ENCODE measurements at places on chromosomes 5 and 9.

DNA sequence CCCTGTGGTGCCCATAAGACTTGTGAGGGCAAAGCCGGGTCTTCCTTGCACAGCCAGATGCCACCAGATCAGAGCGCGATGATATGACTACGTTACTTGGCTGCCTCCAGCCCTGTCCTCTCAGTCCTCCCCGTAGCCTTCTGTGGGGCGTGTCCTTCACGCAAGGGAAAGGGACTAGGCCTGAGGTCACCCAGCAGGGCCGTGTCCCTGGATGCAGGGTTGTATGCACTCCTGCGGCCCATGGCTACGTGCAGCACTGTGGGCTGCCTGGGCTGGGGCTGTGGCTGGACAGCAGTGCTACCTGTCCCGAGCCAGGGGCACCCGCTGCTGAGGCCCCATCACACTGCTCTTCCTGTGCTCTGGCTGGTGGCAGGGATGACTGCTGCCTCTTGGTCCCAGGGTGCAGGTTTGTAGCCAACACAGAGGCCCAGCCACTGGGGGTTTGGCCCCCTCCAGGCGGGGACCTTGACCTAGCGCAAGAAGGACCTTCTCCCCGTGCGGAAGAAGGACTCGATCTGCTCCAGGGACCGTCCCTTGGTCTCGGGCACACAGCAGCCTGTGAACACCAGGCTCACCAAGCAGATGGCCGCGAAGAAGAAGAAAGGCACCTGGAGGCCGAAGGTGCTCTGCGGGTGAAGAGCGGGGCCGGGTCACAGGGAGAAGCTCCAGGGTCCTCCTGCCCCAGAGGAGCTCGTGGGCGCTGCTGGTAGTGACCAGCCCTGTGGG is 7.2 kb downstream of the SLC2A6 start:
- no peak for DNase-seq

DNA sequence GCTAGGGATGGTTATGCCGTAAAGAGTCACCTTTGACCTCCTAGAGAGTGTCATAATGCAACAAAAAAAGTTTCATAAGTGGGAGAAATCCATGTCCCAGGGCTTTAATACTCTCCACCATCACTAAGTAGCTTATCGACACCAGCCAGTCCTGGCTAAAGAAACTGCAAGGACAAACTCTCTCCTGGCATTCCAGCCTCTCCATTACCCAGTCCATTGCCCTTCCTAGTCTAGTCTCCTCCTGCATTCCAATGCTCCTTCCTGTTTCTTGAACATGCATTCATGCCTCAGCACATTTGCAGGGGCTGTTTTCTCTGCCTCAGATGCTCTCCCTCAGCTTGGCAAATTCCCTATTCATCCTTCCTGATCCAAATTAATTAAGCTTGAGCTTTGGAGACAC is 364.1 kb downstream of the BRINP1 start:
- no peak for DNase-seq

DNA sequence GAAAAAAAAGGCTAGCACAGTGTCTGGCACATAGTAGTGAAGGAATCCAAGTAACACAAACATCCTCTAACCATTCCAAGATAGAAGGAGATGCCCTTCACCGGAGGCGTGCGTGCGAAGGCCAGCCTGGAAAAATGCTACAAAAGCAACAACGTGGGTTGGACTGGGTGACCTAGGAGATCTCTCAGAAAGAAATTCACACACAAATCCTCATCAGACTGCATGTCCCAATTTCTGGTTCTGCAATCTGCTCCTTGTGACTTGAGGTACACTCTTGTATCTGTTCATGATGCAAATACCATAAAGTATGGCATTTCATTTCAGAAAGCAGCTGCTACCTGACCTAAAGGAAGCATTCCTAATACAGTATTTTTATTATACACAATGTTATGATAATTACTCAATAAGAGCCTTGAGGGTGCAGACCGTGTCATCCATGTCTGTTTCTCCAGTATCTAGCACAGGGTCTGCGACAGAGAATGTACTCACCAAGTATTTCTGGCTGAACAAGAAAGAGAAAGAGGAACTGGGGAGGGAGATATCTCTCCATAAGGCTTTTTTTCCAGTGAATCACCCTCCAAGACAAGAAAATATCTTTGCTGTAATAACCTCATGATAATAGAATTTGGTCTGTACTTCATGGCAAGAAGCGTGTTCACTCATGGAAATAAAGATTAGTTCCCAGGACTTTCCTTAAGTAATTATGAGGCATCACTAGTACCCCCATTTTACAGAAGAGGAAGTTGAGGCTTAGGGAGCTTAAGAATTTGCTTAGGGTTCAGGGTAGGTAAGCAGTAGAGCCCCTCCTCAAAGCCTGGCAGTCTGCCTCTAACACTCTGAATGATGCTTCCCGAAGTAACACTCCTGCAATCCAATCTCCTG is 138.3 kb downstream of the CDK5RAP2 start:
- no peak for DNase-seq

DNA sequence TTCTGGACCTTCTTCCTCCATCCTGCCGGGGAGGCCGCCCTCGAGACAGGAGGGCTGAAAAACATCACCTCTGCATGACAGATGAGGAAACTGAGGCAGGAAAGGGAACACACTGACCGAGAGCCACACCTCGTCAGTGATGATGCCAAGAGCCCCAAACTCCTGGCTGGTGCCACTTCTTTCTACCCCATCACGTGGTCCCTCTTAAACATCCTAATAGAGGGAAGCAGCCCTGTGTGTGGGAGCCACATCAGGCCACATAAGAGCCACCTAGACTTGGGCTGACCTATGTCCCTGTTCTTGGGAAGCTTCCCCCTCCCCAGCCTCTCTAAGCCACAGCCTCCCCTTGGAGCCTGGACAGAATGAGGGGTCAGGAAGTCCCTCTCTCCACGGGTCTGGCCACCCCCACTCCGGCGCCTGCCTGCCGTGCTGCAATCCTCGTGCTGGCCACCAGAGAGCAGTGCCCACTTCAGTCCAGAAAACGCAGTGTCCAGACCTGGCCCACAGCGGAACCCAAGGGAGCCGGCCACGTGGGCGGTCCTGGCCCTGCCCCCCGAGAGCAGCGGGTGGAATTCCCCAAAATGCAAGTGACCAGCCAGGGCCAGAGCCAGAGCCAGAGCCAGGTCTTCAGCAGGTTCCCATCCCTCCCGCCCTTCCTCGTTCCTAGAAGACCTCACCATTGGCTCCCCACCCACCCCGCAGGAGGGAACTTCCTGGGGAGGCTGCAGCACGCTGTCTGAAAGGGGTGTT is 54.7 kb upstream of the SARDH start:
- DNase-seq: peak; percentile 63

DNA sequence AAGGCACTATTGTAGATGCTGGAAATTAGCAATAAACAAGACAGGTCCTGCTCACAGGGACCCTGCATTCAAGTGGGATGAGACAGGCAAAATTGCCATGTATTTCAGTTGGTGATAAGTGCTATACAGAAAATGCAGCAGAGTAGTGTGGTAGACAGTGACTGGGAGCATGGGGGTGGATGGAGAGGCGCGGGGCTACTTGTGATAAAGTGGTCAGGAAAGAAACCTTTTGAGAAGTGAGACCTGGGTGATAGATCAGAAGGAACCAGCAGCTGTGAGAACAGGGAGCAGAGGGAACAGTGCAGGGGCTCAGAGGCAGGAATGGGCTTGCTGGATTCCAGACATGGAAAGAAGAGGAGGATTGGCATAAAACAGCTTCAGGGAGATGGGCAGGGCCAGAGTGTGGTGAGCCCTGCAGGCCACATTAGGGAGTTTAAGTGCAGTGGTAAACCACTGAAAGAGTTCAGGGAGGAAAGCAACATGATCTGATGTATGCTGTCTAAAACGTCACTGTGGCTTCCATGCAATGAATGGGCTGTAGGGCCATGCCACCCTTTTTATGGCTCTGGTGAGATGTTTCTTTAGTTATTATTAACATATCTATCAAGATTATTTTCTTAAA is 7.3 kb downstream of the CRHBP start:
- no peak for DNase-seq

GRCh38 chr5:6573651-6574101 is 59.2 kb downstream of the NSUN2 start:
- DNase-seq: no peak

GRCh38 chr9:98009936-98010335 is 26.8 kb downstream of the ANP32B start:
- no peak for DNase-seq

DNA sequence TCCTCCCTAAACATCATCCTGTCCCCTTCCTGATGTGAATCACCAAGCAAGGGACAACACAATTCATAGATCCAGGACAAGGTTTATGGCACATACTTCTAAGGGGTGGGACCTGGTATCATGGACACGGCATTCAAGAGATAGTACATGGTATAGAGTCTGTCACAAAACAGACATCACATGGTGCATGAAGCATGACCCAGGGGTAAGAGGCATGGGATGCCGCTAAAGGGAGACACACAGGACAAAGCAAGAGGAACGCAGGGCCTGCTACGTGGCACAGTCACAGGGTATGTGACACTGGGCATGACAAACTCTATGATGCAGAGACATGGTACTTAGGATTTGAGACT is 20.7 kb downstream of the GSN start:
- no peak for DNase-seq

GRCh38 chr9:126159430-126160060 is 167.1 kb upstream of the MVB12B start:
- DNase-seq: no peak

- no peak for DNase-seq
Measured at GRCh38 chr9:116342941-116343340, 189.3 kb downstream of the PAPPA start.

- DNase-seq: no peak
Measured at GRCh38 chr5:116970318-116970717, 395.7 kb upstream of the SEMA6A start.

DNA sequence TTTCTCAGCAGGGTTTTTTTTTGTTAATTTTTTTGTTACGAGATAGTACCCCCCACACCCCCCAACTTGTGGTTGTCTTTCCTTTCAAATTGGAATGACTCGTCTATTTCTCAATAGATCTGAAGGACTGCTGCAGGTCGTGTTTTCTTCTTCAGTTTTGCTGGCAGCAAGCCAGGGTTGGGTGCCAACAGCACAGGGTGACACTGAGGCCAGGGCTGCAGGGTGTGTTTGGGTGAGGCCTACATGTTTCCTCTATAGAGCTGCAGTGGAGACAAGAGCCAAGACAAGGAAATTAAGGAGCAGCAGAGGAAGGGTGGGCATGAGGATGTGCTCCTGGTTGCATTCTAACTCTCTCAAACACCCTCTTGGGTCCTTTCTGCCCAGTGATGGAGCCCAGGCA is 52.2 kb downstream of the NXNL2 start:
- DNase-seq: no peak

DNA sequence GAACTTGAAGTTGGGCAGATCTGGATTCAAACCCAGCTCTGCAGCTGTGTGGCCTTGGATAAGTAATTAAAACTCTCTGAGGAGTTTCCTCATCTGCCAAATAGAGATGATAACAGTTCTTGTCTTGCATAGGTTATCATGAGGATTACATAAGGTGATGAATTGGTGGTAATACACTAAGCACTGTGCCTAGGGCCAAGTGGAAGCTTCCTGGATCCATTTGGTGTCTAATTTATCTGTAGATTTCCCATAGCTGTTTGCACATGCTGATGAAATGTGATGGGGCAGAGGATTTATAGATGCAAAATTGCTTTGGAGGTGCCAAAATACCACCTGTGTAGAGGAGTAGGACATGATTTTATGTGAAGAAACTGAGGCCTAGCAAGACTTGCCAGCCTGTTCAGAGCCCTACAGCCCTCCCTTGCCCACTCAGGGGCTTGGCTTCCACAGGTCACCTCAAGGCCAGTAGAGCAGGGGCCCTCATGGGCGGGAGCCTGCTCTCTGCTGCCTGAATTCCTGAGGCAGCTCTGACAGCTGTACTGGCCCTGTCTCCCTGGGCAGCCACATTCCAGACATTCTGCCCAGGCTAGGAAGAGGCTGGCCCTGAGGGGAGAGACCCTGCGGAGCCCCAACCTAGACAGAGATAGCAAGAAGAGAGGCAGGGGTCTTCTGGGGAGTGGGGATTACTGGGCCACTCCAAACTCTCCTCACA is 5.9 kb upstream of the FAT2 start:
- no peak for DNase-seq

- no peak for DNase-seq
Measured at GRCh38 chr9:86454701-86455615, 100.7 kb upstream of the TUT7 start.

- no peak for DNase-seq
Measured at GRCh38 chr5:115490596-115490995, 54.0 kb downstream of the FEM1C start.

DNA sequence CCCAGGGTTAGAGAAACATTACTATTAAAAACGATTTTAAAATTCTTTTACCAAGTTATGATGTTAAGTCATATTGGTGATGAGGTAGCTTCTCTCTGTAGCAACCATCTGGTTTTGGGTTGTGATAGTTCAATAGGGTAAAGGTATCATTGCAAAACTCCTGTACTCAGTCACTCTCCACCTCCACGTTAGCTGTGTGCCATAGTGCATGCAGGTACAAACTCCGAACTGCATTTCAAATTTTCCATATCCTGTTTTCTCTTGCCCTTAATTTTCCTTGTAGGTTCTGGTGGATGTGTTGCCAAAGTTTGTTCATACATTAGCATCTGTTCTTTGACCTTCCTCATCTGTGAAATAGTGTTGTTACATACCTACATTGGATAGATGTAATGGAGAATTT is 53.1 kb upstream of the ARRDC3 start:
- DNase-seq: no peak

GRCh38 chr9:12906646-12907045 is 131.8 kb downstream of the LURAP1L start:
- no peak for DNase-seq

GRCh38 chr9:37408933-37409710 is 13.4 kb upstream of the GRHPR start:
- no peak for DNase-seq

DNA sequence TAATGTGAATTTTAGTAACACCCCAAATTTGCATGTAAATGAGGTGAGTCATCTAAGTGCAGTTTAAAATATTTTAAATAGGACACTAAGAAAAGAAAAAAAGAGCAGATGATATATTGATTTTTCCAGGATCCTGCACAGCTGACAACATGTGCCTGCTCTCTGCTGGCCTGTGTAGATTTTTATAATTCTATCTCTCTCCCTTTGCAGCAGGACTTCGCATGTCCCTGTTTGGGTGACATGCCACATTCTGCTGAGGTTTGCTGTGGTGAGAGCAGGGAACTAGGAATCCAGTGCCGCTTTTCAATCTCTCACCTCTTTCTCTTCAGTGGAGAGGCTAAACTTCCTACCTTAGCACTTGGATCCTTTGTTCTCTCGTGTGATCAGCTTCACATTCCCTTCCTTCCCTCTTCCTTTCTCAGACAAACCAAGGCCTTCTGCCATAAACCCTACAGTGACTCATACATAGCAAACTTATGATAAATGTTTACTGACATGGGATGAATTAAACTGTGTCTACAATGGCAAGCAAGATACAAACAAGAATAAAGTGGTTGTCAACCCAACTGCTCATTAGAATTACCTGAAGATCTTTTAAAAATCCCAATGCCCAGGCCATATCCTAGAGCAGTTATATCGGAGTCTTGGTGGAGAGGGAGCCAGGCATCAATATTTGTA is 198.8 kb upstream of the EFNA5 start:
- no peak for DNase-seq
